Stimulated activated CD4-positive, alpha-beta T cell treated with anti-CD3 and anti-CD28 coated beads, Interleukin-4, amount 100 ng/mL, for 1 hour (primary cell): ENCODE measurements at places on chromosomes 4 and X.
A peak's percentile ranks its signal among the peaks of the same experiment; 100 is the strongest.

DNA sequence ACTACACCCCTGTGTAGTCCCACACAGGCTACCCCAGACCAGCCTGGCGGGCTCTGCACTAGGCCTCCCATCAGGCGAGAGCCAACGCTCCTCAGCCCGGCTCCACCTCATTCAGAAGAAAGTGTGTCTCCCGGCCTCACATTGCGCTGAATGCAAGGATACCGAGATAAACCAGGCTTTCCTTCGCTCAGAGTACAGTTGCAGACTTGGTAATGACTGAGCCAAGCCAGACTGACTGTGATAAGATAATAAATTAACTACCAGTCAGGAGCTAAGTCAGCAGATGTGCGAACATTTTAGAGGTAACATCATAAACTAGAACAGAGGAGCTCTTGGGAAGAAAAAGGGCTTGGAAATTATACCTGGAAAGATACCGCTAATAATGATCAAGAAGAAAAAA is 397.6 kb downstream of the TRIML1 start:
- DNase-seq, result no peak

GRCh38 chrX:35016051-35016450 is 73.5 kb downstream of the FAM47B start:
- no peak for DNase-seq

DNA sequence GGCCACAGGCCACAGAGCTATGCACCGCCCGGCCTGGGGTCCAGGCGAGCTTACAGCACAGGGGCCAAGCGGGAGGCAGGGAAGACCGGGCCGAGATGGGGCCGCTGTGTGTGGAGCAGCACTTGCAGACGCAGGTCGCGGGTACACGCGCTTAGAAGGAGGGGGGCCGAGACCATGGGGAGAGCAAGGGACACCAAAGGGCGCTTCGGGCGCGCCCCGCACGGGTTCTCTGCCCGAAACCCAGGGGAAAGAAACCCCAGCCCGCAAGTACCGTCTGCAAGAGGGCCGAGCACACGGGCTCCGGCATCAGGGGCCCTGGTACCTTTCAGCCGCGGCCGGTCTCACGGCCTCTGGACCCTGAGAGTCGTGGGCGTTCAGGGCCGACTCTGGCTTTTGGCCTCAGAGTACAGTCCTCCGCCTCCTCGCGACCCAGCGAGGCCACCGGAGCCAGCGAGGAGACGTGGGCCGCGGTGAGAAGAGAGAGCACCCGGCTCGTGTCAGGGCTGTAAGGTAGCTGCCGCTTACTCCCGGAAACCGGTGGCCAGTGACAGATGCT is 342 bp downstream of the EOLA2 start:
- no peak for DNase-seq

DNA sequence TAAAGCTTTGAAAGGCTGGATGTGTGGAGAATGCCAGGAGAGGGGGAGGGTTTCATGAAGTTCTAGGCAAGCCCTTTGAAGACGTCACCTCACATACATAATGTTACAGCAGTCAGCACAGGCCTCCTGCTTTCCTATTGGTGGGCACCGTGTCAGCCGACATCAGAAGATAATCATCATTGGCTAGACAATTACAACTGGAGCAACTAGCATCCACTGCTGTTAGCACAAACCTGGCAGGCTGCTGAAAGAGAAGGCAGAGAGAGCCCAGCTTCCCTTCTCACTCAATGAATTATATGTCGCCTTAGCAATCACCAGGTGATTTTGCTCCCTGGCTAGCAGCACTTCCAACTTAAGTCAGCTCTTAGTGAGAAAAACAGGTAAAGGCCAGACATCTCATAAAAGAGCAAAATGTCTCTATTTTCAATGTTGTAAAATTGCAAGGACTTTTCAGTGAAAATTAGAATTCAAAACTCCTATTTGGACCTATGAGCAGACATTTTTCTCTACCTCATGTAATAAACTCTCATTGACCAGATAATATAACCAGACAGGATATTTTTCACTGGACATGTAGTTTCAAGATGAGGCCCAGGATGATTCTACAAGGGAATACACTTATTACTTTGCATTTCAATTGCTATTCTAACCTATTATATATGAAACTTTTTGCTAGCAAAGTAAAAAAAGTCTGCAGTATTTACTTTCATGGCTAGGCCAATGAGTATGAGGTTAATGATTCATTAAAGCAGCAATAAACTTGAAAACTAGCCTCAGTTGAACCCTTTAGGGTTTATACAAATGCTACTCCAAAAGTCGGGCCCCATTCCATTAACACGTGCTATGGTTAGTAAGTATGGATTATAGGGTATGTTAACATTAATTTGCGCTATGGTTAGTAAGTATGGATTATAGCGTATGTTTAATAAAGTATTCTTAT is 4.3 kb downstream of the ELOVL6 start:
- peak; percentile 65 for DNase-seq

- no peak for DNase-seq
These were observed 13.4 kb downstream of the CCDC158 start for GRCh38 chr4:76407440-76408119.

DNA sequence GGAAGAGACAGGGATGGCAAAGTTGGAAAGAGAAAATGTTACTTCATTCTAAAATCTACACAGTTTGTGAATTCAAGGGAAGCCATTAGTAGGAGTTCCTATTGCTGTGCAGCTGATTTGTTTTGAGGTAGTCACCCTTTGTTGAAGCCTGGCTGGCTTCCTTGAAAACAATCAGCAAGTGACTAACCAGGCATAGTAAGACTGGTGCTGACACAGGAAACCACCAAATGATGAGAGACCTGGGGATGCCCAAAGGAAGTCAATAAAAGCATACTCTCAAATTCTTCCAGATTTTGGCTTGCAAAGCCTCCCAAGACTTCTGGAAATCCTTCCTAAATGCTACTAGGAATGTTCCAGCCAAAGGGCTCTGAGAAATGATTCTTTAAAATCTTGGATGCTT is 23.9 kb upstream of the PRDM8 start:
- no peak for DNase-seq

DNA sequence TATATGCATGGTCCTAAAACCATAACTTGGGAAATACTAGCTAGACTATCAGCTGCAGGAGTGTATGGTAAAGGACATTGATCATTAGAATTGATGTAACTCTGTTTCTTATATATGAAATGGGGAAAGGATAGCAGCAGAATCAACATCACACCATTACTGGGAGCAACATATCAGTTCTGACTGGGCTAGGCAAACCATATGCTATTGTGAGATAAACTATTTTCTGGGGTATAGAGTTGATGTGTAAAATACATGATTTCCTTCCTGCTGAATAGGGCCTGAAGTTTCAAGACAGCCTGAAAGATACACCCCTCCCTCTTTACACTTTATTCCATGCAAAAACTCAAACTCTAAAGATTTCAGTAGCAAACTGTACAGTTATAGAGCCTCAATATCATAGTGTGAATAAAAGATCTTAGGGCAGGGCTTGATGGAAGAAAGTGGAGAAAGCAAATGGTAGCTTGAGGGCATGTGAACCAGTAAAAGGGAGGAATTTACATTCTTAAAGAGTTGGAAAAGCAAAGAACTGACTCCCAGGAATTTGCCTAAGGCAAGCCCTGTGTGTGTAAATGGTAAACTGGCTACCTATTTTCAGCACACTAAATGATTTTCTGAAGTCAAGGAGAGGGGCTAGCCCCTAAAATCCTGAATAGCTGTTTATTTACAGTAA is 404.1 kb downstream of the MAPK10 start:
- no peak for DNase-seq

DNA sequence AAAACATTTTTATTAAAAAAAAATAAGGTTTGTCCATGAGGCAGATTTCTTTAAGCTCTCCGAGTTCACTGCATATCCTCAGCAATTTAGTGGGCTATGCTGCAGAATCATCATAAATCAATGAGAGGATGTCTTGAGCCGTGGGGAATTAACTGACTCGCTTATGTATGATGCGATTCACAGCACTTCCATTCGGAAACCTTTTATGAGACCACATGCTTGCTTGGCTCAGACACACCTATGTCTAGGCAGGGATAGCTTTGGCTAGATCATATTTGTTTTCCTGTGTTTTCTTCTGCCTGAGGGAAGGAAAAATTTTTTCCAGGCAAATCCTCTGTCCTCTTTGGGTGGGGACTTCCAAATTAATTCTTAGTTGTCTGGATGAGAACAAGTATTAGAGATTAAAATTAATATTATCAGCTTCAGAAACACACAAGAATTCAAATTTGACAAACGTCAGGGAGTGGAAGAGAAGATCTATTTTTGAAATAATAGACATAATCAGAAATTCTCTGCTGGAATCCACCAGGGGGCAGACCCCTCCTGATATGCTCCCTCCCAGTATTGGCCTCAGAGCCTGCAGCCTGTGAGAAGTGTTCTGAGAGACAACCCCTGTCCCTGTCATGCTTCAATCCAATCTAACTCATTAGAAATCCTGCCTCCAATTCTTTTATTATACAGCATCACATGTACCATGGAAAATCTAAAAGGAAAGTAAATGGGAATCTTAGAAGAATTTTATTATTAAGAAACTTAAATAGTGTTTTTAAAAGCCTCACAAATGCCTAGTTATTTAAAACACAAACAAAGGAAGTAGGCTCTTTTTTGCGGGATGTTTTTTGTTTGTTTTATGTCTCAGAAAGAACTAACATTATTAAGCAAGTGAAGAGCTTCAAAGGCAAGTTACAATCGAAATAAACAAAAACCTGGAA is 345.1 kb upstream of the TACR3 start:
- no peak for DNase-seq

GRCh38 chrX:42944381-42944998 is 166.5 kb upstream of the PPP1R2C start:
- no peak for DNase-seq

- no peak for DNase-seq
These were observed 1.2 kb upstream of the TMEM144 start for GRCh38 chr4:158208963-158209640.

DNA sequence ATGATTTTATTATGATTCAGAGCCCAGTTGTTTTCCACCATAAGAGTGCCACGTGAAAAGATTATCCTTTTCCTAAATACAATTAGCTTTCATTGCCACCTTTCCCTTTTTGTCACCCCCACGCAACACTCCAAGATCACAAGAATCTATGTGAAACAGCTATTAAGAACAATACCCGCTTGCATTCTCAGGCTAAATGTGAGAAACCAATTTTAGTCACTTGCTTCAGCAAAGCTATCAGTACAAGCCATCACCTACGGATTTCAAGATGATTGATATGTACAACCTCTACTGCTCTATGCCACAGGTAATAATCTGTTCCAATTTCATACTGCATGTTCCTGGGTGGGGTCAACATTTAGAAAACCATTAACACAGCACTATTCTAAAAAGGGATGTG is 2.5 kb downstream of the ATP11C start:
- DNase-seq, result no peak

GRCh38 chrX:44843318-44843702 is 511 bp upstream of the DUSP21 start:
- DNase-seq, result no peak

DNA sequence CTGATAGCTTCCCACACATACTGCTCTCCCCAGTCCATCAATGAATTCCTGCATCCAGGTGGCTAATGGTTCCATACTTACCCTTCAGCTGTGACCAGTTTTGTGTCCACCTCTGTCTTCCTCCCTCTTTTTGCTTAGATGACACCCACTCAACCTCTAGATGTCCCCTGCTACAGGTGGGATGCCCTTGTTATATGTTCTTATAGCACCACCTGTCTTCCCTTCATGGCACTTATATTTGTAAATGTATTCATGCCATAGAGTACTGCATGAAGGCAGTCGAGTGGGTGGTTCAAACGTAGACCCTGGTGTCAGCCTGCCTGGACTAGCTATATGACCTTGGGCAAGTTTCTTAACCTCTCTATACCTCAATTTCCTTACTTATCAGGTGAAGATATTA is 6.5 kb upstream of the USP46 start:
- DNase-seq, result no peak

DNA sequence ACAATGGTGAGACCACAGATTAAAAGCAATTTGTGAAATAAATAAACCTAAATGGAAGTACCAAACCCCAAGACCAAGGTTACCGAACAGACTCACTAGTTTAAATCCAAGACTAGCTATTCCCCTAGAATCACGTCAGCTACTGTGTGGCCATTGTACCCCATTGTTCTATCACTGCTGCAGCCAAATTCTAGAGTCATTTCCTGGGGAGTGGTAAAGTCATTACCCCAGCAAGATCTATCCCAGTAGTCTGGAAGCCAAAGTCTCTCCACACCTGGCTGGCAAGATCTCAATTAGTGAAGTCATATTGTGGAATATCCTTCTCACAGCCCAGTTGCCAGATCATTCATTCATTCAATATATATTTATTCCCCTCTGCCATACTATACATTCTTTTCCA is 67.5 kb downstream of the PHOX2B start:
- DNase-seq, result no peak

GRCh38 chrX:57380026-57380796 is 93.7 kb downstream of the FAAH2 start:
- DNase-seq, result no peak

DNA sequence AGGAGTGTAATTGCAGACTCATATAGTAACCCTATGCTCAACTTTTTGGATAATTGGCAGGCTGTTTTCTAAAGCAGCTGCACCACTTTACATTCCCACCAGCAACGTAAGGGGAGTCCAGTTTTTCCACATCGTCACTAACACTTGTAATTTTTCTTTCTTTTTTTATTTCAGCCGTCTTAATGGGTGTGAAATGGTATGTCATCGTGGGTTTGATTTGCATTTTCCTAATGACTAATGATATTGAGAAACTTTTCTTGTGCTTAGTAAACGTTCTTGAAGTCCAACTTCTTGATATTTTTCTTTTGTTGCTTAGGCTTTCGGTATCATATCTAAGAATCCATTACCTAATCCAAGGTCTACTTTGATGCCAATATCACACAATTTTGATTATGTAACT is 95.3 kb upstream of the IL1RAPL1 start:
- DNase-seq, result no peak
